ENCODE measurements at places on chromosomes 2 and 18.
A peak's percentile ranks its signal among the peaks of the same experiment; 100 is the strongest.

DNA sequence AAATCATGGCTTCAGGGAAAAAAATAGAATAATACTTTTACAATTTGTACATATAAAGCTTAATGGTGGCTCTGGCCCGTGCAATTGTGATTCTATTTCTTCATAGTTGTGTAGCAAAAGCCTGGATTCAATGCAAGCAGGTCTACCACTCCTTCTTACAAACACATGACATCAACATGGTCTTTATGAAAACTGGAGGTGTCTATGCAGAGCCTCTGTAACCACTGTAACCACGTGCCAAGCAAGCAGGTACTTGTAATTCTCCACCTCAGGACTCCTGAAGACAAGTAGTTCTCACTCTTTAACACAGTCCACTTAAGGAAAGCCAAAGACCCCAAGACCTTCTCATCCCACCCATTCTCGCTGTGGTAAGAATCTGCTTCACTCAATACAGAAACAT is 62.6 kb downstream of the METTL4 start:
- DNase-seq, result no peak

DNA sequence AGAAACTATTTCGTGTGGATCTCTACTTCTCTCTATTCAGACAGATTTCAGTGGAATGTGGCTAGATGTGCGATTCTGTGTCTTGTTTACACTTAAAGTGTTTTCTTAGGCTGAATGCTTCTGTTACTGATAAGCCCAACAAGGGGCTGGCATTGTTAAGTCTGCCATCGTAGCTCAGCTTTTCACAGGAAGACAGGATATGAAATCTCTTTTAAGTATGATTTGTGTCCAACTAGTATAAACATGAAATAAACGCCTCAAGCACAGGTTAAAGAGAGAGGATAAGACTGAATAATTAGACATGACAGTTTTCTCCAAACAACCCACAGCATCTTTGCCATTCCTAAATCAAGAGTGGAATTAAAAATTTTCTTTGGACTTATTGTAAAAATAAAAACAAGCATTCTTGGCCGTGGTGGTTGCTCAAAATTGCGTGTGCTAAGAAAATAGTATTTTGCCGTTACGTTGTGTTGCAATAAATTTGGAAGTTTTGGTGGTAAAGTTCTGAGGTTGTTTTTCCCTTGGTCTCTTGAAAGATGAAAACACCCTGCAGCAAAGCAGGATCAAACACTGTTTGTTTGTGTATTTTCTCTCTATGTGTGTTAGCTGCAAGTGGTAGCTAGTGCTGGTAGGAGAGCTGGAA is 1.0 kb downstream of the VIT start:
- DNase-seq, result no peak

DNA sequence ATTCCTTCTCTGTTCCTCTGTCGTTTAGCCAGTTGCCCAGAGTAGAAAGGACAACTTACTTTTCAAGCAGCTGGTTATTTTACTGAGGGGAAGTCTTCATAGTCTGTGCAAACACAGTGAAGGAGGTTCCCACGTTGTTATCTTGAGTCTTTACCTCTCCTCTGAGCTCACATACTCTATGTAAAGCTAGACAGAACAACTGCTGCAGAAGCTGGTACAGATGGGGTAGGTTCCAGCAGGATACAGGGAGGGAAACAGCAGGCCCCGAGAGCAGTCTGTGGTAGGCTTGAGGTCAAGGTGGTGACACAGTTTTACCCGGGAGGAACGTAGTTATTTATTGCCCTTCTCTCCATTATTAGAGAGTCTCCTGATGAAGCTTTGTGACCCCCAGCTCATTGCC is 93.4 kb upstream of the LDLRAD4 start:
- DNase-seq, result no peak

DNA sequence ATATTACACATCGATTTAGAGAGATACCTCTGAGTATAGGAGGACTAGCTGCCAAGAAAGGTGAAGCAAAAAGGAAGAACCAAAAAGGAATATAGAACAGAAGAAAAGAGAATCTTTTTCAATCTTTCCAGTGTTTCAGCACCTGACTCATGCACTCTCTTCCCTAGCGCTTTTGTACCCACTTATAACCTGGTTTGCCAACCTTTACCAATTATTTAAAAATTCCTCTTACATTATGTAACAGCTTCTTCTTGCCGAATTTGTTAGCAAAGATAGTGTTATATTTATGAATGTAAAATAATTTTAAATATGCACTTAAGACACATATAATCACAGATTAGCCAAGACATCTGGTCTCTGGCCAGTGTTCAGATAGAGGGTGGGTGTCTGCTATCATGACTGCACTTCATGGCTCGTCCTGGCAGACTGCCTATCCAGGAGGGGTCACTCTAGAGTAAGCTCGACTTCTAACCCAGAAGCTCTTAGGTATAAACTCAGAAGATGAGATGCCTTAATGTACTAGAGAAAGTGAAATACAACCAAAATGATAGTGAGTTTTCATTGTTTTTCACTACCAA is 122.9 kb downstream of the ATAD2B start:
- peak; percentile 86 for DNase-seq

All from hematopoietic multipotent progenitor cell treated with erythropoietin and hydrocortisone succinate and interleukin-3 and kit ligand, for 15 days (in vitro differentiated cells).